ENCODE measurements at places on chromosomes 1 and 21.

- DNase-seq = no peak
Observed at GRCh38 chr1:231774719-231775335, 148.2 kb downstream of the DISC1 start.

- no peak for DNase-seq
Observed at GRCh38 chr21:32426592-32427051, 14.1 kb downstream of the EVA1C start.

DNA sequence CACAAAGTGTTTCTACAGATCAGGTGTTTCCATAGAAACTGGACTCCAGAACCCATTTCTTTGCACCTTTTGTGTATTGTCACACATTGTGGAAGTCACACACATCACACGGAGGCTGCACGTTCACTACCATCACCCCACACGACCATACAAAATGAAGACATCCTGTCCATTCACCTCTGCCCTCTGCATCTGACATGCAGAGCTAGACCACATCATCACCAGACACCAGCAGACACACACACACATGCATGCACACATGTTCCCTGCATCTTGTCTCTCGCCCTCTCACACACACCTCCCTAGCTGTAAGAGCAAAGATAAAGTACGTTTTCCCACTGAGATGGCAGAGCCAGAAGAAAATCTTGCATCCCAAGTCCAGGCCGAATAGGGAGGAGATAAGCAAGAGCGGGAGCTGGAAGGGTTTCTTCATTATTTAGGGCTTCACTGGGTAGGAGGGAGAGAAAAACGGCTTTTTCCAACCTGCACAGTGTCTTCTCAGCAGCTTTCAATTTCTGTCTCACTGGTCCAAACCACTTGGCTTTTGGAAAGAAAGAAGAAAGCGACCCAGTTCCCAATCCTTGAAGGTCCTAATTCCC, 709 bp downstream of the PRELP start:
- DNase-seq = no peak

DNA sequence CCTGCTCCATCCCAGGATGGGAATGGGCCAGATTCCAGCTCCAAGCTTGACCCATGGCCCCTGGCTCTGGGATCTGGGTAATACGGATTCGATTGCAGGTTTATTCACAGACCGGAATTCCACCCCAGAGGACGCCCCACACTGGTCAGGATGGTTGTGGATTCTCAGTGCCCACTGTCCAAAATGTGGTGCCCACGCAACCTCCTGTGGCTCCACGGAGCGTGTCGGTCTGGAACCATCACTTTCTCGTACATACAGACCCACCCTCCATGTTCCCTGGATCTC, 31.6 kb downstream of the KRTAP10-1 start:
- DNase-seq = no peak

DNA sequence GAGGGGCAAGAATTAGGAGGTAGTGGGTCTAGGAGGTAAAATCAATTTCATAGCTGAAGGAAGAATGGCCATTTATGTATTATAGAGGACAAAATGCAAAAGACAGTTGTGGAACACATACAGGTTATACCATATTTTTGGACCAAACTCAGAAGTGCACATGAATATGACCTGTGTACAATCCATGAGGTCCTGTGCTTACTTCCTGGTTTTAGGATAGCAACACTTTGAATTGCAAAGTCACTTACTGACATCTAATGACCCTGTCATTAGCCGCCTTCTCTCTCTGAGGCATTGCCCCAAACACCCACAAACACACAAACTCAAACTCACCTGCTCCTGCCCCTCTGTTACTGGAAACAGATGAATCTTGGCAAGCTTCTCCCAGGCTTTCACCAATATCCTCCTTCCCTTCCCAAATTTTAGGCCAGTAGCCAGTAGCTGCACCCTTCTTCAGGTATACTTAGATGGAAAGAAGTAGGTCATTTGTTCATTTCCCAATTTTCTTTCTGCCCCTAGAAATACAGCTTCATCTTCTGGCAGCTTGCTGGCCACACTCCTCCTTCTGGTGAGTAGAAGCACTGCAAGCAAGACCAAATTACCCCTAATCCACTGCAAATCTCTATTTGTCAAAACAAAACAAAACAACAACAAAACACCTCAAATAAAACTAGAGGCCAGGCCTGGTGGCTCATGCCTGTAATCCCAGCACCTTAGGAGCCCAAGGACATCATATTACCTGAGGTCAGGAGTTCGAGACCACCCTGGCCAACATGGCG, 13.7 kb upstream of the RPL5 start:
- DNase-seq = no peak

DNA sequence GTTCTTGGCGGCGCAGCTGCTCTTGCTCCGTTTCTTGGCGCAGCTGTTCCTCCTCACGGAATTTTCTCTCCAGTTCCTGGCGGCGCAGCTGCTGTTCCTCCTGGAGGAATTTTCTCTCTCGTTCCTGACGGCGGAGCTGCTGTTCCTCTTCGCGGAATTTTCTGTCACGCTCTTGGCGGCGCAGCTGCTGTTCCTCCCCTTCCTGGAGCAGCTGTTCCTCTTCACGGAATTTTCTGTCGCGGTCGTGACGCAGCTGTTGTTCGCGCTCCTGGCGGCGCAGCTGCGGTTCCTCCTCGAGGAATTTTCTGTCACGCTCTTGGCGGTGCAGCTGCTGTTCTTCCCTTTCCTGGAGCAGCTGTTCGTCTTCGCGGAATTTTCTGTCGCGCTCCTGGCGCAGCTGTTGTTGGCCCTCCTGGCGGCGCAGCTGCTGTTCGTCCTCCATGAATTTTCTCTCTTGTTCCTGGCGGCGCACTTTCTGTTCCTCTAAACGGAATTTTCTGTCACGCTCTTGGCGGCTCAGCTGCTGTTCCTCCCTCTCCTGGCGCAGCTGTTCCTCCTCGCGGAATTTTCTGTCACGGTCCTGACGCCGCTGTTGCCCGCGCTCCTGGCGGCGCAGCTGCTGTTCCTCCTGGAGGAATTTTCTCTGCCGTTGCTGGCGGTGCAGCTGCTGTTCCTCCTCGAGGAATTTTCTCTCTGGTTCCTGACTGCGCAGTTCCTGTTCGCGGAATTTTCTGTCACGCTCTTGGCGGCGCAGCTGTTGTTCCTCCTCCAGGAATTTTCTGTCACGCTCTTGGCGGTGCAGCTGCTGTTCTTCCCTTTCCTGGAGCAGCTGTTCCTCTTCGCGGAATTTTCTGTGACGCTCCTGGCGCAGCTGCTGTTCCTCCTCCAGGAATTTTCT, 7.0 kb downstream of the TCHH start:
- no peak for DNase-seq

- no peak for DNase-seq
Observed at GRCh38 chr1:204104331-204105130, 31.6 kb downstream of the SOX13 start.

Data from uterus (tissue), 4 donors.